ENCODE measurements at places on chromosomes 5 and 9.

GRCh38 chr5:93622240-93622885 is 39.3 kb downstream of the NR2F1 start:
- no peak for DNase-seq

DNA sequence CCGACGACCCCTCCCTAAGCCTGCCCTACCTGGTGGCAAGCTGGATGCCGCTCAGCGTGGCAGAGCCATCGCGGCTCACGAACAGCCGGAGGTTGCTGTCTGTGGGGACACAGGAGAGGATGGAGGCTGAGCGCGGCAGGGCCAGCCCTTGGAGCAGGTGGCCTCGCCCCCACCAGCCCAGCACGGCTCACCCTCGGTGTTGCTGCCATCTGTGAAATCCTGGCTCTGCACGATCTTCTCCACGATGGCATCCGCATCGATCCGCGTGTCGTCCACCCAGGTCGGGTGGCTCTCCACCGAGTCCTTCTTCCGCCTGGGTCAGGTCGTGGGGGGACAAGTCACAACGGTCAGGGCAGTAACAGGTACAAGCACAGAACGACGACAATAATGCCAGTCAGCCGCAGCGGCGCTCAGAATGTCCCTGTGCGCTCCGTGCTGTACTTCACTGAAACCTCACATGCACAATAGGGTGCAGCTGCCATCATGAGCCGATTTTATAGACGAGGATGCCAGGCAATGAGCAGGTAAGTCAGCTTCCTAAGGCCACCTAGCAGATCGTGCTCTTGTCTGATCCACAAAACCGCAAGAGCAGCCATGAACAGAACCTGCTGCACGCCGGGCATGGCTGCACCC is 7.0 kb upstream of the DPM2 start:
- DNase-seq, result no peak

DNA sequence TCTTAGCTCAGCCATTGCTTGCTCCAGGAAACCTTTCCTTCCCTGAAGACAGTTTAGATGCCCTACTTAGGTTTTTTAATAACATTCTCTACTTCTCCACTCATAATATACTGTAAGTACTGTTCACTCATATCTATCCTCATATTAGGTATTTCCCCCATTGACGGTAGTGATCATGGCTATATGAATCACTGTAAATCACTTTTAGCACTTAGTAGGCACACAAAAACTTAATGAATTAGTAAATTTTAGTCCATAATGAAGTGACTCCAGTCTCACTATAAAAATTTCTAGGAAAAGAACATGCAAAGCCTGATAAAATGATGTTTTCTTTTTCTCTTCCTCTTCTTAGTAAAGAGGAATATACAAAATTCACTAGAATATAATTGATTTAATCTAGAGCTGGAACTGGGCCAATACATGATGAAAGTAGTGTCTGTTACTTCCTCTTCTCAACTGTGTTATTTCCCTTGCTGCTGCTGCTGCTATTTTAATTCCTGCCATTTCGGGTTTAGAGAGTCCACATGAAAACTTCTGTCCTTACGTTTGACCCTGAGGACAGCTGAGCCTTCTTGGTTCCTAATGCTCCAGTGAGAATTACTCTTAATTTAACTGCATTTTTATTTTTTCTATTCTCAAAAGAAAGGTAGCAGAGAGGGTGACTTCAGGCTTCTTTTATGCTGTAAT is 73.5 kb downstream of the LNPEP start:
- DNase-seq, result no peak

DNA sequence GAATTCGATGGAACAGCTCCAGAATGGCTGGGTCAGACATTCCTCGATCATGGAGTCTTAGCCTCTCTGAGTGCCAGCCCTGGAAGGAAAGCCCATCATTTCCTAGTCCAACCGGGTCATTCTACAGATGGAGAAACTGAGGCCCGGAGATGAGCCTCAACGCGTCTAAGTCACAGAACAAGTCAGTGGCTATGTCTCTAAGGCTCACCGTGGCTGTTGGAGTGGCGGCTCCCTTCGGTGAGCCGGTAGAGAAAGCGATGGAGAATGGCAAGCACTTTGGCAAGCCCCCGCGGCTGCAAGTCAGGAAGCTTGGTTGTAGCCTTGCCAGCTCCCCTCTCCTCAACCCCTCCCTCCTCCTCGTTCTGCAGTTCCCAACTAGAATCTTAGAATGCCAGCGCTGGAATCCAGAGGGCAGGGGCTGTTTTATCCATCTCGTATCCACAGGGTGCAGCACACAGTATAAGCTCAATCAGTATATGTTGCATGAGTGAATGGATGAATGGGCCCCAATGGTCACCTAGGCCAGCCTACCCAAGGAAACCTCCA is 438 bp upstream of the ARSI start:
- DNase-seq, result no peak

DNA sequence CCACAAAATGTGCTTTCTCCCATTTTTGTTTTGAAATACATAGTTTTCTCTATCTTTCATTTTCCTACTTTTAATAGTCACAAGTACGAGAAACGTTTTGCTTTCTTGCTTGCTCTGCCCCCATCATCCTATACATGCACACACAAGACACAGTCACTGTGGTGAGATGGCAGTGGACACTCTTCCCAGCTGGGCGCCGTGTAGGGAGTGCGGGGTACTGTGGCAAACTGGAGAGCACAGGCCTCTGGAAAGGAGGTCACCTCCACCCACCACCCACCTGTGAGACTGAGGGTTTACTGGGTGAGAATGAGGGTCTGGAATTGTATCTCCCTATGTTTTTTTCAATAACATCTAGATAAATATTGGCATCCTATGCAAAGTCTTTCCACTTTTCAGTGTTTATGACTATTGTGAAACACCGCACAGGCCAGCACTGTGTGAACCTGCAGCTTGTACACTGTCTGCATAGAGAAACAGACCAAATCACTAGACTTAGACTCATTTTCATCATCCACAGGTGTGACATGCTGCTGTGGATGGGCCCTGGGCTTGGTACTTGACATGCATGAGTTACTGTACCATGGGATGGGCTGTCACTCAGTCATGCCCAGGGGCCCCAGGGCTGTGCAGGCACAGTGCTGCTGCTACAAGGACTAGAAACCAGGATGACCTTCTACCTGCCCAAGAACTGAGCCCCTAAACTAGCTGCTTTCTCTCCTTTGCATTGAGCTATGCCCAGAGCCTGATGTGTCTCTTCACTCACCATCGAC is 118.1 kb upstream of the LMX1B start:
- DNase-seq, result no peak

DNA sequence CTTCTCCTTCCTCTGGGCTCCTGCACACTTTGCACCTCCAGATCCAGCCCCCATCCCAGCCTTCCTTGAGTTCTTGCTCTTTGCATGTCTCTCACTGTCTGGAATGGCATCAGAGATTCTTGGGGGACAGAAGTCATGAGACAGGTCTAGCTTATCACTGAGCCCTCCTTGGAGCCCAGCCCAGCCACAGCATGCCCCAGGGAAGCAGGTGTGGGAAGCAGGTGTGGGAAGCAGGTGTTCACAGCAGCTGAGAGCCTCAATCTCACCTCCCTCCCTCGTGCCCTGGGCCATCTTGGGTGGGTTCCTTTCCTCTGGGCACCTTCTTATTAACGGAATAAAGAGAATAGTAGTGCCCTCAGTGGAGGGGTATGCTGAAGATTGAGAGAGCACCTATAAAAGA is 27.2 kb downstream of the SLC6A7 start:
- no peak for DNase-seq

GRCh38 chr5:59789197-59789596 is 104.3 kb downstream of the PDE4D start:
- no peak for DNase-seq

GRCh38 chr5:113253037-113253436 is 181.8 kb downstream of the TSSK1B start:
- no peak for DNase-seq

DNA sequence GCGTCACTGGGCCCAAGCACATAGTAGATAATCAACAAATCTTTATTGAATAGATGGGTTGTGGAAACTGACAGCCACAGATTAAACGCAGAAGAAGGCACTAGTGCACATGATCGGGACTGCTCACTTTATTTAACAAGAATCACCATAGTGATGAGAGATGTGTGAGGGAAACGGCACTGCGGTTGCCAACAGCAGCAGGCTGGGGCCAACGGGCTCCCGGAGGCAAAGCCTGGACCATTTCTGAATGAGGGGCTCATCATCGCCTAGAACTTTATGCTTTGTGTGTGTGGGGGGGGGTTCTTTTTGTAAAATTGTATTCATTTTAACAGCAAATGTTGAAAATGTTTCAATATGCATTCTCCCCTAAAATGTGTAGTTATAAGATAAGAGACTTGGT is 61.9 kb upstream of the RUFY1 start:
- DNase-seq, result no peak

DNA sequence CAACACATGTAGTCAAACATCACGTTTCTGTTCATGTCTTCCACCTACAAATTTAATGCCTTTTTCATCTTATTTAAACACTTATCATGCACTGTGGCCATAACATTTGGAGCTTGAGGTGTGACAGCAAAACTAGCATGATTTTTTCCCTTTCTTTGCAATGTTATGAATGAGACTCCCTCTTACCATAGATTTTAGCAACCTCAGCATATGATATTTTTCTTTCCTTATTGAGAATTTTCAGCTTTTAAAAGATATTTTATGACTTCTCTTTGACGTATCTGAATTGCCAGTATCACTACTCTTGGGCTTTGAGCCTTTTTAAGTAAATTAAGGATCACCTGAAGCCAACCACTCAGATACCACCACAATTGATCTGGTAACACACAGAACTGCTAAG is 32.7 kb upstream of the ISOC1 start:
- no peak for DNase-seq

DNA sequence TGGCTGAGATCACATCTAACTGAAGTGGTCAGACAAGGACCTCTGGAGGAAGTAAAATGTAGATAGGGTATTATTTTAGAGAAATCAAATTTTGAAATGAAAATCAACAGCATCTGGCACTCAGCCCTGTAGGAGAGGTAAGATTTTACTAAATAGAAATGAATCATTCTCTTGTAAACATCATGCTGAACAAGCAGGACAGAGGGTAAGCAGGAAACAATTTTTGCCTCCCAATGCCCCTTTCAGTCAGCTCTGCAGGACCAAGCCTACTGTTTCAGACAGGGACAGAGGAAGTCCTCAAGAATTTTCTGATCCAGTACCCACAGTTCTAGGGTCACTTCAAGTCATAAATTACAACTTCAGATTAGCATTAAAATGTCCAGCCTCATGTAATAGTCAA is 190.1 kb downstream of the ESM1 start:
- DNase-seq, result no peak

DNA sequence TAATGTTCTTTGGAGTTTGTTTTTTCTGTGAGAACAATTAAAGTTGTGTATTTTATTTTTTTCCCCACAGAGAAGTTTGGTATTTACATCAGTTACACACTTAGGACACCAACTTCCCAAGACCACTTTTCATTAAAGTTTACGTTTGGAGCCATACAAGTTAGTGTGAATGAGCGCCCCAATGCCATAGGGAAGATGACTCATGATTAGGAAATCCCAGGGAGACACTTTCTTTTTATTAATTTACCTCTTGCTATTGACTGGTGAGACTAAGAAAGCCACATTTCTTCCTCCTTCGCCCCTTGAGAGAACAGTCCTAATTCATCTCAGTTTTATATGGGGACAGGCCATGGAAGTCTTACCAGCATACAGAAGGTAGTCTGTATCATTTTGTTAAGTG is 57.1 kb downstream of the EDIL3 start:
- DNase-seq, result no peak

GRCh38 chr9:108885643-108886348 is 23.7 kb downstream of the ACTL7A start:
- DNase-seq, result peak; percentile 47
